ENCODE measurements at places on chromosomes 12 and 14.

DNA sequence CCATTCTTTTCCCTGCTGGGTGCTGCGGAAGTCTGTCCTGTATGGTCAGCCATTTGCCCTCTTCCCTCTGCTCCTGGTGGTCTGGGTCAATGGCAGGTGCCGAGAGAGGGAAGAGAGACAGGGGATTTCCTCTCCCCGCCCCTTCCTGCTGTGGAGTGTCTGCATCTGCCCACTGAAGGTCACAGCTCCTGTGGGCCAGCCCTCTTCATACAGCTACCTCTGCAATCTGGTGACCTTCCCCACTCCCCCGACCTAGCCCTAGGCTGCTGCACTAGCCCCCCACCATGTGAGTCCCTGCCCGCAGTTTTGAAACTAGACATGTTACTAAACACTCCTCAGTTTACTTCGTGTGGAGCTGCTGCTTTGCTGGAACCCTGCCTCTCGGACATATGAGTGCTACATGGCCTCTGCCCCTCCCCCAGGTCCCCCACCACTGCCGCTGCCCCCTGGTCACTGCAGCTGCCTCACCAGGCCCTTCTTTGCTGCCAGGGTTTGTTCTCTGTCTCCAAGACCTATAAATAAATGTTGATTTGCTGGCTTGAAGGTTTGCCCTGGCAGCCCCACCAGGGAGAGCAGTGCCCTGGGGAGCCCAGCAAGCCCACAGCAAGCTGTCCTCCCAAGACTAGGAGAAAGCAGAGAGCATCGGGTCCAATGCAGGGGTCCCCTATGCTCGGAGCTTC, 102.9 kb downstream of the DPF3 start:
- DNase-seq, result no peak

DNA sequence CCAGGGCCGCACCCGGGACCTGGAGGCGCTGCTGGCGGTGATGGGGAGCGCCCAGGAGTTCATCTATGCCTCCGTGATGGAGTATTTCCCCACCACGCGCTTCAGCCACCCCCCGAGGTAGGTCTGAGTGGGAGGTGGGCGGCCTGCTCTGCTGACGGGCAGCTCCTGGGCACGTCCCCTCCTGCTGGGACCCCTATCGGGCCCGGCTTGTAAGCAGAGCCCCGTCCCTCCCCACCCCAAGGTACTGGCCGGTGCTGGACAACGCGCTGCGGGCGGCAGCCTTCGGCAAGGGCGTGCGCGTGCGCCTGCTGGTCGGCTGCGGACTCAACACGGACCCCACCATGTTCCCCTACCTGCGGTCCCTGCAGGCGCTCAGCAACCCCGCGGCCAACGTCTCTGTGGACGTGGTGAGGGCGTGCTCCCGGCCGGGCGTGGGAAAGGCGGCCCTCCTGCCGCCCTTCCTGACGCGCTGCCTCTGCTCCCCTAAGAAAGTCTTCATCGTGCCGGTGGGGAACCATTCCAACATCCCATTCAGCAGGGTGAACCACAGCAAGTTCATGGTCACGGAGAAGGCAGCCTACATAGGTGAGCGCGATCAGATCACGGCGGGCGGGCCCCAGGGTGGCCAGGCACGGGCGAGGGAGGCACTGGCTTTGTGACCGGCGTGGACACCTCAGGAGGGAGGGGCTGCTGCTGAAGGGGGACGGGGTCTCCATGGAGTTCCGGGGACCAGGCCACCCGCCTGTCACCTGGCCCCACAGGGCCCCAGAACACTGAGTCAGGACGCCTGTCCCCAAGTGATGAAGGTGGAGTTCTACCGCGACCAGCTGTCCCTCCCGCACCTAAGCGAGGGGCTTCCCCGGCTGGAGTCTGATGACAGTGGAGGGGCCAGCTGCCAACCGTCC, 7.3 kb downstream of the PLD4 start:
- DNase-seq, result no peak

- DNase-seq, result no peak
Measured at GRCh38 chr14:63875311-63875710, 22.5 kb downstream of the SYNE2 start.

DNA sequence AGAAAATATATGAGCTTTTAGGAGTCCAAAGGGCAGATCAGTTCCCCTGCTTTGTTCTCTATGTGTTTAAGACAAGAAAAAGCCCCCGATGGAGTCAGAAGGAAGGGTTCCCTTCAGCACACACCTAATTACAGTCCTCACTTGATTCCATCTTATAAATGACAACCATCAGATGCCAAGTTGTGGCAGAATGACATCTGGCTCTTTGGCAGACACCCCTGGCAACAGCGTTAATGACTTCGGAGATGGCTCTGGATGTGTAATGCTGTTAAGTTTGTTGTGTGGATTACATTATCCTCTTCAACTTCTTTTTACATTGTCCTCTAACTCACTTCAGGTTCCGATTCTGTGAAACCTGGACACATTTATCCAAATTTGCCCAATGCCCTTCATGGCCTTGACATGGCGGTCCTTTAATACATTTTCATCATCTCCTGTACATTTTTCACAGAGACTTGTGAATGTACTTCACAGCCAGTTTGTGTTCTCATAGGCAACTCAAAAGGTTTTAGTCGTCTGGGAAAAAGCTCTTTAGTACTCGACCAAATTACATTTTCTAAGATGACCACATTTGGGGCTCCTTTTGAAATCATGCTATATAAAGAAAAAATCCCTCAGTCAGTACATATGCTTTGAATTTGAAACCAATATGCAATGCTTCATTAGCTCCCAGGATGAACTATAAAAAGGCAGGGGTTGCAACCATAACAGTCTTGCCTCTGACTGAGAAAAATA, 667.8 kb downstream of the NOVA1 start:
- no peak for DNase-seq

DNA sequence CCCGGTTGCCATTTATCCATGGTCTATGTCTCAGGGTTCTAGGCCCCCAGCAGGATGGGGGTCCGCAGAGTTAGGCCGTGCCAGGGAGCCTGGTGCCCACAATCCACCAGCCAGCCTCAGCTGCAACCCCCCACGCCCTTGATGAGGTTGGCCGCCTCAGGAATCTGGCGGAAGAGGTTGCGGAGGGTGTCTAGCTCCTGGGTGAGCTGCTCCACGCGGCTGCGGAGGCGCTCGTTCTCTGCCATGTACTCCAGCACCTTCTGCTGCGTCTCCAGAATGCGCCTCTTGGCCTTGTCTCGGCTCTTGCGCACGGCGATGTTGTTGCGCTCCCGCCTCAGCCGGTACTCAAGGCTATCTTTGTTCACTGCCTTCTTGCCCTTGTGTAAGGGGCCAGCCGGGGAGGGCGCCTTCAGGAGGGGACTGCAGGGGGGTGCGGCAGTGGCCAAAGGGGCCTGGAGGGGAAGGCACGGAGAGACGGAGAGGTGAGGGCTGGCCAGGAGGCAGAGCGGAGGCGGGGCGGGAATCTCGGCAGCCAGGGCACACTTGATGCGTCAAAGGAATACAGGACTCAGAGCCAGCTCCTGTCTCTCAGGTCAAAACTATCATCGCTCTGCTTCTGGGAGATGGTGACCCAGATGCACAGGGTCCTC, 1.6 kb downstream of the CEBPE start:
- DNase-seq, result no peak

All from stimulated activated effector memory CD8-positive, alpha-beta T cell treated with anti-CD3 and anti-CD28 coated beads, Interleukin-12 subunit alpha, Interleukin-12 subunit beta, amount 100 ng/mL, for 72 hours (primary cell).